ENCODE measurements at places on chromosomes 5 and 9.

DNA sequence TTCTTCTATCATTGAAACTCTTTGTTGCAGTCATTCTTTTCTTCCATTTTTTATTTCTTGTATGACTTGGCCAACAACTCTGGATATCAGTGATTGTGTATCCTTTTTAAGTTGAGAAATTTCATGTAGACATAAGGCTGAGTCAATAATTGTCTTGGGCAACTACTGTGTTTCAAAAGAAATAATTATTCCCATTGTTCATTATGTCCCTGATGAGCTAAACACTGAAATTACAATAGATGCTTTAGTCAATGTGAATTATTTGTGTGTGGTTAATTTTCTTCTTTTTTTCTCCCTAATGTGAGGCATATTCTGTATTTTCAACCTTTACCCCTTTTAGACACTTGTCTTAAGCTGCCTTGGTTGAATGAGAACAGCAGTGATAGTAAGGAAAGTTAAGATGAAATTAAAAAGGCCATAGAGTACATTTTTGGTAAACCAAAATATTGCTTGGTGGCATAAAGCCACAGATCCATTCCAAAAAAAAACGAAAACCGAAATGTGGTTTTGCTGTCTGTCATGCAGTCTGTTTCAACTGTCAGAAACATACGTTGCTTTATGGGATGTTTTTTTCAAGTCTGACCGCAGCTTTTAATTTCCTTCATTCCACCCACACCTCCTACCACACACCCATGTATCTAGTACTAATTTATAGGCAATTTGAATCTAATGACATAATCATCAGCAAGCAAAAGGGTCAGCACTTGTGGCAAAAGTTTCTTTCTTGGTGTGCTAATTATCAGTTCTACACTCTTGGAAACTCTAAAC is 21.1 kb downstream of the TLE4 start:
- DNase-seq = peak; percentile 59

- DNase-seq = no peak
Measured at GRCh38 chr9:76630916-76631315, 133.3 kb upstream of the PCA3 start.

GRCh38 chr9:120412425-120412951 is 167.5 kb downstream of the CDK5RAP2 start:
- DNase-seq = no peak

- no peak for DNase-seq
Measured at GRCh38 chr5:17412760-17413671, 85.0 kb upstream of the TAF11L2 start.

DNA sequence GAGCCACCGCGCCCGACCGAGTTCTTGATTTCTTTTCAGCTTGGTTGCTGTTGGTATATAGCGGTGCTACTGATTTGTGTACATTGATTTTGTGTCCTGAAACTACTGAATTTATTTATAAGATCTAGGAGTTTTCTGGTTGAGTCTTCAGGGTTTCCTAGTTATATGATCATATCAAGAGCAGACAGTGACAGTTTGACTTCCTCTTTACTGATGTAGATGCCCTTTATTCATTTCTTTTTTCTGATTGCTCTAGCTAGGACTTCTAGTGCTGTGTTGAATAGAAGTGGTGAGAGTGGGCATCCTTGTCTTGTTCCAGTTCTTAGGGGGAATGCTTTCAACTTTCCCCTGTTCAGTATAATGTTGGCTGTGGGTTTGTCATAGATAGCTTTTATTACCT is 17.4 kb upstream of the LRRC19 start:
- DNase-seq = no peak

DNA sequence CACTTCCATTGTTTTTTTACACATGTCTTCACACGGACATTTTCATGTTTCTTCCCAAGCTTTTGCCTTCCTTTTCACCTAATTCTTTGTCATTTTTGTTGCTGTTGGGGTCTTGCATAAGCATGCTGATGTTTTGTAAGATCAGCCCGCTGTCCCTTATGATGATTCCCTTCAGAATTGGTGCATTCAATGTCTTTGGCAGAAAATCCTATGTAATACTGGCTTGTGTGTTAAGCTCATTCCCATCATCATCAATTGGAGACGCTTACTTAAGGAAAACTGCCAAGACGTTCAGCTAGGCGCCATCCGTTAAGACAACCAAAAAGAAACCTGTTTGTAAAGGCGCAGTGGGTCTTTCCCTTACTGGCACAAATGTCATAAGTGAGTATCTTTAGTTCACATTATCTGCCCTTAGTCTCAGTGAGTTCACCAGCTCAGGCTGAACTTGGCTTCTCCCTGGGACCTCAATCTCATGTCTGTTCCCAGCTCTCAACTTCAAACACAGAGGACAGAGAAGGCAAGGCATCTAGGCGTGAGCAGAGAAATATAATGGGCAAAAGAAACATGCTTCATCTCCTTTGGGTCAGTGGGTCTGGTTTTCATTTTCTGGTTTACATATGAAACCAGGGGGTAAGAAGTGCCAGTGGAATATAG is 97.9 kb downstream of the EFNA5 start:
- no peak for DNase-seq

- no peak for DNase-seq
Measured at GRCh38 chr5:139162448-139162847, 35.7 kb downstream of the SIL1 start.

DNA sequence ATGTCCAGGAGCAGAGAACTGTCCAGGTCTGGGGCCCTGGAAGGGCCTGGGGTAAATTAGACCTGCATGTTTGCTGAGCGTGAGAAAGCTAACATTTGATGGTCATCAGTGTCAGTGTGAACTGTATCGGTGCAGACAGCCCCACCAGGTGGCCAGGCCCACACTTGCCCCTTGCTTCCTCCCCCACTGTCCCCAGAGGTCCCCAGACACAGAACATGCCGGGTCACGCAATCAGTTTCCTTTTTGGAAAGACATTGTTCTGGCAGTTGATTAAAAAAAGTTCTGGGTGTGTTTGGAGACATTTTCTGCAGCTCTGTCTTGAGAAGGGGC is 1.5 kb downstream of the NKD2 start:
- DNase-seq = no peak

- no peak for DNase-seq
Measured at GRCh38 chr5:179298181-179298993, 46.9 kb downstream of the ADAMTS2 start.

GRCh38 chr9:137751616-137752015 is 126.0 kb upstream of the CACNA1B start:
- no peak for DNase-seq

DNA sequence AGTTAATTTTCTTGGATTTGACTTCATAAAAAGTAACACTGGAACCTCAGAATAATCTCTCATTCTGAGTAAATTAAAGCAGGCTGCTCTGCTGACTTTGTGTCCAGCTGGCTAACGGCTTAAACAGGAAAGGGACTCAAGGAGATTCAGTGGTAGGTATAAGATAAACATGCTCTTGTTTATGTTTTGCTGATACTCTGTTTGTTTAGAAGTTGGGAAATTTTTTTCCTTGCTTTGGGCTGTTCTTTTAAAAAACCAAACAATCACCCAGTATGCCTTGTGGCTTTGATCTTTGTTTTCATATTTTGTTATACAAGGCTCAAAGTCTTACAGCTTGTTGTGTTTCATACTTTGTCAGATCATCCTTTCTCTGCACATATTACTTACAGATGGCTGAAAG is 237.6 kb upstream of the RIOK2 start:
- no peak for DNase-seq

GRCh38 chr5:135324160-135324559 is 74.9 kb downstream of the MACROH2A1 start:
- DNase-seq = no peak

- no peak for DNase-seq
Measured at GRCh38 chr5:149181732-149182131, 40.4 kb downstream of the ABLIM3 start.

DNA sequence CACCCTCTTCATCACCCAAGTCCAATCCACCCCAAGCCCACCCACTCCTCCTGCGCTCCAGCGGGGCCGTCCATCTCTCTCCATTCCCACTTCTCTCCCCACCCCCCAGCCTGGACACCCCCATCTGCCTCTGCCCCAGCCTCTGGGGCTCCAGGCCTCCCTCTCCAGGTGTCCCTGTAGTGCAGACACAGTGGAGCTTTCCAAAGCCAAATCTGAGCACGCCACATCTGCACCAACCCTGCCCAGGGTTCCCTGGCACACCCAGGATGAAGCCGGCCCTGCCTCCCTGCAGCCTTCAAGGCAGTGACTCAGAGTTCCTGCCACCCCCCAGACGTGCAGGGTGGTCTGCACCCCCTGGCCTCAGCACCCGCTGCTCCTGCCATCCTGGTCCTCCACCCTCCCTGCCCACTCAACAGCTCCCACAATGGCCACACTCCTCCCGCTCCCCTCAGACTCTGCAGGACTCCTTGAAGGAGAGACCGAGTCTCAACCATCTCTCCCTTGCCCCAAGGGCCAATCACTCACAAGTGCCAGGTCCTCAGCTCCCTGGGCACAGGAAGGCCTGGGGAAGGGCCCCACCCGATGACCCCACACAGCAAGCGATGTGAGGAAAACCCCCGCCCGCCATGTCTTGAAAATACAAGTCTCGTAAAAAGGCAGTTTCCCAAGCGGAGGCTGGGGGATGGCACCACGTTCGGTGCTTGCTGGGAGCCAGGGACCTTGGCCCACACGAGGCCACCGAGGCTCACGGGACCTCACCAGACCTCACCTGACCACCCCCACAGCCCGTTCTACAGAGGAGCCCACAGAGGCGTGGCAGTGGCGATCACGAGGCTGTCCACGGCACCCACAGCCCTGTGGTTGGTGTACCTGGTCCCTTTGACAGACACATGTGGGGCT is 22.2 kb downstream of the VAV2 start:
- DNase-seq = no peak

- DNase-seq = no peak
Measured at GRCh38 chr5:88676637-88677375, 206.2 kb downstream of the MEF2C start.

GRCh38 chr5:94969174-94969573 is 315.7 kb downstream of the MCTP1 start:
- no peak for DNase-seq

DNA sequence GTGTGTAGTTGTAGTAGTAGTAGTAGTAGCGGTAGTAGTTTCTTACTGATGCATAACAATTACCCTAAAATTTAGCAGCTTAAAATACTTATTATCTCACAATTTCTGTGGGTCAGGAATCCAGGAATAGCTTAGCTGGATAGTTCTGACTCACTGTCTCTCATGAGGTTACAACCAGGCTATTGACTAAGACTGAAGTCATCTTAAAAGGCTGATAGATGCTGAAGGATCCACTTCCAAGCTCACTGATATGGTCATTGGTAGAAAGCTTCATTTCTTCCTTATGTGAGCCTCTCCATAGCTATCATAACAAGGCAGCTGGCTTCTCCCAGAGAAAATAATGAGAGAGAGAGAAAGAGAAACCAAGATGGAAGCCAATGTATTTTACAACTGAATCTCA is 147.5 kb upstream of the FBXL17 start:
- DNase-seq = no peak

- DNase-seq = peak; percentile 45
Measured at GRCh38 chr9:78261403-78262001, 25.6 kb downstream of the CEP78 start.

GRCh38 chr5:139138809-139139208 is 59.4 kb downstream of the SIL1 start:
- no peak for DNase-seq

GRCh38 chr5:41575110-41575779 is 64.8 kb upstream of the PLCXD3 start:
- DNase-seq = no peak

GRCh38 chr9:101716629-101717028 is 21.8 kb downstream of the GRIN3A start:
- DNase-seq = no peak

DNA sequence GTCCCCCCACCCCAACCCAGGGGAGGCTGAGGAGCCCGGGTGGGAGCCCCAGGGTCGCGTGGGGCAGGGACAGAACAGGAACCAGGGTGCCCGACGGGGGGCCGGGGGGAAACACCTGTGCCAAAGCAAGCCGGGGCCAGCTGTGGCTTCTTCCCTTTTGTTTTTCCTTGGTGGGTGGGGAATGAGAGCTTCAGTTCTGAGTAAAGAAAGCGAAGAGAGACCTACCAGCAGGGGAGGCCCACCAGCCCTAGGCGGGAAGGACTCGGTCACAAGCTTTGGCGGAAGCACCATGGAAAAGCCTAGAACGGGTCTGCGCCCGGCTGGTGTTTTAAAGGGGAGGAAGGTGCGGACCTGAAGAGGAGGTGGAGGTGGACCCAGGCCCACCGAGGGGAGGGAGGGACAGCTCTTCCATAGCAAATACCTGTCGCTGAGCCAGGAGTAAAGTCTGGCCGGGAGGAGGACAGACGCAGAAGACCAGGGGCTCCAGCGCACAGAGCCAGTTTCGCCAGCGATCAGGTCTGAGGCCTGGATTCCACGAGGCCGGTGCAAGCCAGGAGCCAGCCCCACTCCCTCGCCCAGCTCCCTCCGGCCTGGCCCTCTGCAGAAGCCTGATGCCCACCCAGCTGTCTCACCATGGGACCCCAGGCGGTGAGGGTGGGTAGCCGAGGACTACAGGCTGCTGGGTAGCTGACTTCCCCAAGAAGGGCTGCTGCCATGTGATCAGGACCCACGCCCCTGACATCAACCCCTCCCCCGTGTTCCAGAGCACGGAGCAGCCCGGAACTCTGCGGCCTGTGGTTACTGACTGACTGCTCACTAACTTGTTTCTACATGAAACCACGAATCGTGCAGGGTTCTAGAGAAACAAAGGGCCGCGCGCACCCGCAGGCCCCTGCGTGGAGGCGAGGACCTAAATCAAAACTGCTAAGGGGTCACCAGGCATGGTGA is 849 bp upstream of the MGAT1 start:
- peak; percentile 90 for DNase-seq

- no peak for DNase-seq
Measured at GRCh38 chr9:16236882-16237281, 633.6 kb downstream of the BNC2 start.

GRCh38 chr9:38229104-38229500 is 160.1 kb upstream of the SHB start:
- no peak for DNase-seq

DNA sequence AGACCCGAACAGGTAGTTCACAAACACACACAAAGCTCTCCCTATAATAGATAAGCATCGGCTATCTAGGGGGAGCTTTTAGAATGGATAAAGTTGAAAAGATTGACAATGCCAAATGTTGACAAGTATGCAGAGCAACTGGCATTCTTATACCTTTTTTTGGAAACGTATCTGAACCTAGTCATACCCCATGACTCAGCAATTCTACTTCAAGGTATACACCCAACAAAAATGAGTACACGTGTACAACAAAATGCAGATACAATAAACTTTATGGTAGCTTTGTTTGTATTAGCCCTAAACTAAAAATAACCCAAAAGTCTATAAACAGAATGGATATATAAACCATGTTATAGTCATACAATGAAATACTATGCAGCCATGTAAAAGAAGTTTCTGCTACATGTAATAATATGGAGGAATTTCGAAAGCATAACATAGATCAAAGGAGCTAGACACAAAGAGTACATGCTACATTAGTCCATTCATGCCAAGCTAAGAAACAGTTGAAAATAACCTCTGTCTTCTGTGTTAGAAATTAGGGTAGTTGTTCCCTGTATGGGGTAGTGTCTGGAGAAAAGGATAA is 718.5 kb upstream of the ZNF608 start:
- no peak for DNase-seq
